Breast epithelium (tissue), 4 donors: ENCODE measurements at places on chromosomes 4 and X. TPM values are rescaled to one million over a fixed set of nuclear protein-coding genes. Genes with fewer than 3 reads are reported as not detected.

DNA sequence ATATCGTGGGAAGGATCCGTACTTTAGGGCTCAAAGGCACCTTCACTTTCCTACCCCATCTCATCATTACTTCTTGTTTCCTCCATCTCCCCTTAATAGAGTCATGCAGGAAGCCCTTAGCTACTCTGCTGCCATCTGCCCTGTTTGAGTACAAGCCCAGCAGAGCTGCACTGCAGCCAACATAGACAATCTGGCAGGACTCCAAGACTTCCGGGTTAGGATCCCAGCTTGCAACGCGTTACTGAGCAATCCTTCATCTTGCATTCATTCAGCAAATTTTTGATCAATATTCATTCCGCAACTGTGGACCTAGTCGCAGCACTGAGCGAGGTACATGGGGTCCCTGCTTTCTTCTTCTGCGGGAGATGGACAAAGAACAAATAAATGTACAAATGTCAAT is 344.9 kb downstream of the BCOR start:
- H3K27me3 ChIP-seq: peaks cover 40% of the 10 kb centered on the region
- H3K36me3 ChIP-seq: no peaks in the 10 kb centered on the region
- H3K27ac ChIP-seq: no peak overlapping the region
- no peak overlapping the region for H3K4me3 ChIP-seq

DNA sequence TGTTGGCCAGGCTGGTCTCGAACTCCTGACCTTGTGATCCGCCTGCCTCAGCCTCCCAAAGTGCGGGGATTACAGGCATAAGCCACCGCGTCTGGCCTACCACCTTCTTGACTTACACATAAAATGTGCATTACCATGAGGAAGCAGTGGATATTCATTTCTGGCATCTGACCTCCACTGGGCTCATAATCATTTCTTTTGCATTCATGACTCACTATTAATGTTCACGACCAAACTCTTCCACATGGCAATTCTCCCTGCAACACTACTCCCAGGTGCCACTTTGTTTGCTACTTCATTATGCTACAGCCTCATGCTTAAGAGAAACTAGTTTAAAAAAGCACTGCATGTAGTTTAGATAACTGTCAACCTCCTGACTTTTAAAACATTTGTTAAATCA is 22.7 kb downstream of the RASGEF1B start:
- H3K27me3 ChIP-seq: no peaks in the 10 kb centered on the region
- DNase-seq: no peak
- H3K27ac ChIP-seq: no peak overlapping the region
- no peaks in the 10 kb centered on the region for H3K4me1 ChIP-seq
- no peaks in the 10 kb centered on the region for H3K36me3 ChIP-seq

- no peaks in the 10 kb centered on the region for H3K27me3 ChIP-seq
- no peaks in the 10 kb centered on the region for H3K36me3 ChIP-seq
- H3K4me1 ChIP-seq: no peaks in the 10 kb centered on the region
- DNase-seq: no peak
- no peak overlapping the region for H3K4me3 ChIP-seq
Measured at GRCh38 chr4:81220271-81220670, 5.2 kb upstream of the PRKG2 start.

DNA sequence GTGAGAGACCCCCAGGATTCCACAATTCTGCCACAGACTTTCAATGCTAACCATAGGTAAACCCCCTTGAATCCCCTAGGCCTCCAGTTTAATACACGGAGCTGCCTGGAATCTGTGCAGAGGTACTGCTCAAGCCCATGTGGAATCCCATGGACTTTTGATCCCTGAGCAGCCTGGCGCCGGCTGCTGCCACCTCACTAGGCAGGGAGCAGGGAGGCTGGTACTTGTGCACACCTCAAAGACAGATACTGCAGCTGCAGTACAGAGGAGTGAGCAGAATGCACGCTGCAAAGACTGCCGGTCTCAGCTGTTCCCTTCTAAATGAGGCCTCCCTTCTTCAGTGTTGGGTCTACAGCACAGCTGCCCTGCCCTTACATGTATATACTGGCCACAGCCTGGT is 79.4 kb downstream of the RPS6KA6 start:
- no peak overlapping the region for H3K4me3 ChIP-seq
- H3K36me3 ChIP-seq: no peaks in the 10 kb centered on the region
- no peaks in the 10 kb centered on the region for H3K27me3 ChIP-seq
- DNase-seq: no peak
- H3K27ac ChIP-seq: no peak overlapping the region

GRCh38 chrX:44156726-44157125 is 183.5 kb upstream of the NDP start:
- no peaks in the 10 kb centered on the region for H3K4me1 ChIP-seq

- no peak overlapping the region for H3K27ac ChIP-seq
- H3K4me1 ChIP-seq: no peaks in the 10 kb centered on the region
- H3K4me3 ChIP-seq: no peak overlapping the region
Measured at GRCh38 chr4:128917781-128918180, 108.3 kb downstream of the JADE1 start.

GRCh38 chrX:48883729-48884128 is 13.8 kb downstream of the TIMM17B start:
- H3K4me3 ChIP-seq: no peak overlapping the region
- no peak overlapping the region for H3K27ac ChIP-seq
- no peaks in the 10 kb centered on the region for H3K4me1 ChIP-seq
- DNase-seq: no peak

AMBN gene
- not detected for total RNA-seq

CPLX1 gene
- total RNA-seq: 2.6 TPM

GAB1 gene
- 24.8 TPM for total RNA-seq
